Stimulated activated CD8-positive, alpha-beta memory T cell treated with anti-CD3 and anti-CD28 coated beads, Interleukin-15, amount 100 ng/mL, for 4 hours (primary cell): ENCODE measurements at places on chromosomes 13 and 19.

- DNase-seq: no peak
Observed at GRCh38 chr13:33262997-33263396, 22.6 kb downstream of the STARD13 start.

DNA sequence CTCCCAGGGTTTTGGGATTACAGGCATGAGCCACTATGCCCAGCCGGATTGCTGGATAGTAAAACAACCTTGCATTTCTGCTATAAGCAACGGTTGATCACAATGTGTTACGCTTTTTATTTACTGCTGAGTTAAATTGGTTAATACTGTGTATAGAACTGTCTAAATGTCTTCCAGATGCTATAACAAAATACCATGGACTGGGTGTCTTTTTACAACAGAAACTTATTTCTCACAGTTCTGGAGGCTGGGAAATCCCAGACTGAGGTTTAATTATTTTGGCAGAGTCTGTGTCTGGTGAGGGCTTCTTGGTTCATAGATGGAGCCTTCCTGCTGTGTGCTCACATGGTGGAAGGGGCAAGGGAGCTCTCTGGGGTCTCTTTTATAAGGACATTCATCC is 65.5 kb downstream of the ING1 start:
- DNase-seq: no peak

DNA sequence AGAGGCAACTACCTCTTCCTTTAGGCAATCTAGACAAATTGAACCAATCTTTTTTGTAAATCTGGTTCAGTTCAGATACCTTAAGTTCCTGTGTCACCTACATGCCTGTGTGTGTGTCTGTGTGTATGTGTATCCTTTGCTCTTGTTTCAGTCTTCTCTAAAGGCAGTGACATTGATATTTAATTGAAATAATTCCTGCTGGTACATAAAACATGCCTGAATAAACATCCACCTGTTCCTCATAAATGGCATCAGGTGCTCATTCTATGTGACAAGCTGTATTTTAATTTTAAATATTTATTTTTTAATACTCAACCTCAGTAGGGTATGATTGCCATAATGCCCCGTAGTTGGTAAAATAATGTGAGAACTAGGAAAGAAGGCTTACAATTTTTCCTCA is 1606.4 kb upstream of the PRR20A start:
- no peak for DNase-seq

GRCh38 chr13:34257966-34258365 is 440.0 kb downstream of the RFC3 start:
- DNase-seq: no peak

GRCh38 chr13:29429286-29429900 is 166.1 kb downstream of the SLC7A1 start:
- DNase-seq: no peak

DNA sequence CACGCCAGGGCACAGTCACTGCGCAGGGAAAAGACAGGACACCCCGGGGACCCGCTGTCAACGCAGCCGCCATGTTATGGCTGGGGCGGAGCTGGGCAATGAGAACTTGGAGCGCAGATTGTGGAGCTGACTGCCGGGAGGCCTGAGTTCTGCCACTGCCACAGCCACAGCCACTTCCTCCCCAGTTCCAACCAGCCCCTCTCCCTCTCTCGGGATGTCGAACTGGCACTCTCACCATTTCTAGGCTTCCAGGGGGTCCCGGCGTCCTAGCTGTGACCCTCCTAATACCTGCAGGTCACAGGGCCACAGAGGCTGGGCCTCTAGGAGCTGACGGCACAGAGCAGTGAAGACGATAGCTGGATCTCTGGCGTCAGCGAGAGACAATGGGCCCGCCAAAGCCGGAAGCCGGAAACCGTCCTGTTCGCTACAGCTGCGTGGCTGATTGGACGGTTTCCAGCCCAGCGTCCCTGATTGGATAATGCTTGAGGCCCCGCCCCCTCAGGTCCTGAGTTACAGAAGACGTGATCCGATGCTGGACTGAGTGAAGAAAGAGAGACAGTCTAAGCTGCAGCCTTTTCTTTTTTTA is at the start of gene ZNF506:
ZNF506 (minus strand) TSS at position 385 of the 586 bp plus-strand sequence; CDS start at position 238, 147 bp downstream.
- DNase-seq: peak; percentile 88

GRCh38 chr13:51848674-51849073 is 3.7 kb upstream of the TMEM272 start:
- no peak for DNase-seq

- no peak for DNase-seq
Observed at GRCh38 chr19:46469541-46470185, 1.7 kb downstream of the PNMA8A start.

DNA sequence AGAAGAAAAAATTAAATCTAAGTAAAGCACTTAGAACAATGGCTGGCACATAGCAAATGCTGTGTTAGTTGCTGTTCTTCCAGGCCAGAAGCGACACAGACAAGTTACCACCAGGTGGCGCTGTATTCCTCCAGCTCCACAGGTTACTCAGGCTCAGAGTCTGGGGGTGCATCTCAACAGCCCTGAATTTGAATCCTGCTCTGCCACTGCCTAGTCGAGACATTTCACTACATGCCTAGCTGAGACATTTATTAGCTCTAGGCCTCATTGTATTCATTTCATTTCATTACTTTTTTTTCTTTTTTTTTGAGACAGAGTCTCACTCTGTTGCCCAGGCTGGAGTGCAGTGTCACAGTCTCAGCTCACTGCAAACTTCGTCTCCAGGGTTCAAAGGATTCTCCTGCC is 16.4 kb upstream of the CYP2B6 start:
- DNase-seq: peak; percentile 58

GRCh38 chr13:57636816-57637215 is 5.3 kb downstream of the PCDH17 start:
- no peak for DNase-seq

DNA sequence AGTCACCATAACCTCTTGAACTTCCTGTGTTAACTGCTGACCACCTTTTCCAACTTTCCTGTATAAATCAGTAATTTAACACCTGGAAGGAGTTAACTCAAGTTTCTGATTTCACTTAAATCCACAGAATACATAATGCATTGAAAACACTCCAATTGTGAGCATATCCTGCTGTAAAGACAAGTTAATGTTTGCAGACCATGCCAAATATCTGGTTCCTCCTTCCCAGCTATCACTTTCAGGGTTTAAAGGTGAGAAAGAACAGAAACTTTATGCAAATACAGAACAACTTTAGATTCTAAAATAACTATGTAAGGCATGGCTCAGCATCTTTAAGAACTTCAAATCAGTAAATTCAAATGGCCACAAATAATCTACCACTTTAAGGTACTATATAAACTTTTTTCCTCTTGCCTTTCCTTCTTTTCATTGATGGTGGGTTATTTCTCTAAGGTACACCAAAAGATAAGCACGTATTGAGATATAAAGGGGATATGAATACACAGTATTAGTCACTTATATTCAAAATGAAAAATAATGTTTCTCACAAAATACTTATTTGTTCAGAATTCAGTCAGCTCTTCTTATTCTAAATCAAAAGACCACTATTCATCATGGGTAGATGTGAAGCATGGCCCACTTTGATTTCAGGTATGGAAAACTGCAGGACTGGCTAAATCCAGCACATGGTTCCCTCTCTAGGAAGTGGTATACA is 6.6 kb upstream of the TPTE2 start:
- DNase-seq: no peak

- DNase-seq: no peak
Observed at GRCh38 chr19:48551437-48552302, at the start of gene SULT2B1. Gene SULT2B1, plus strand, starts transcription at chr19:48552172. Its CDS starts 81 bp downstream, at chr19:48552253.

DNA sequence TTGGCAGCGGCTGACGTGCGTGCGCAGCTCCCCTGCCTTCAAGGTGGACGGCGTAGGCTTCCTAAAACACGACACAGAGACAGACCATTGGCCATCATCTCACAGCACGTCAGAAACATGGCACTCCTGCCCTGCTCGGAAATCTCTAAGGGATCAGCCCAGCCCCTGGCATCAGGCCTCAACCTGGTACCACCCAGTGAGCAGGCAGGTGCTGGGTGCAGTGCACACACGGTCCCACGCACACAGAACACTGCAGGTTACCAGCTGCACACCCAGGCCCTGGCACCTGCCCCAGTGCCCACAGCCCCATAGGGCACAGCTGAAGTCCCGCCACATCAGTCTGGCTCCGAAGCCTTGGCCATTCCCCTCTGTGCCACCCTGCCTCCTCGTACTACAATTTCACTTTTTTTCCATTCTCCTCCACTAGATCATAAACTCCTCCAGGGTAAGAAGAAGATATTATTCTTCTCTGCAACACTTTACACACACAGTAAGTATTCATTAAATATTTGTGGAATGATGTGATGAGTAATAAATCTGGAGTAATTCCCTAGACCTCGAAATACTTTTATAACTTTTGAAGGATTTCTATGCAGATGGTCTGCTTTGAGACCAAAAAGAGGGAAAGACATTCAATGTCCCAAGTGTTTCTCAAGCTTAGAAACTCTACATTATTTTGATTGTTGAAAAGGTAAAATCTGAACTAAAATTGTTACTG is 156.4 kb downstream of the COL4A1 start:
- no peak for DNase-seq
